Endothelial cell of coronary artery (primary cell): ENCODE measurements at places on chromosomes 7 and 10. TPM values are rescaled to one million over a fixed set of nuclear protein-coding genes. Genes with fewer than 3 reads are reported as not detected.

The MEOX2 gene
- total RNA-seq = under 0.01 TPM in 1 of 2 replicates, not detected in the other

The RAB11FIP2 gene
- 6.2 and 8.6 TPM in 2 replicates for total RNA-seq

The TMEM236 gene
- under 0.01 and 0.19 TPM in 2 replicates for total RNA-seq

The TRIM50 gene
- total RNA-seq = not detected in 2 replicates

The IQUB gene
- total RNA-seq = 0.36 and 0.38 TPM in 2 replicates

The MYL10 gene
- total RNA-seq = not detected in 2 replicates

The PTPRE gene
- total RNA-seq = 40.2 and 49.2 TPM in 2 replicates

The SPDYE2B gene
- not detected in 2 replicates for total RNA-seq

The ATP6V0A4 gene
- total RNA-seq = 0.18 TPM in 1 of 2 replicates, not detected in the other

The FAM204A gene
- total RNA-seq = 54.7 and 55.0 TPM in 2 replicates

The CHAT gene
- not detected in 2 replicates for total RNA-seq

The TMEM140 gene
- total RNA-seq = 8.3 and 8.8 TPM in 2 replicates

The DPP6 gene
- not detected in 2 replicates for total RNA-seq
